ENCODE measurements at places on chromosomes 13 and 19.

DNA sequence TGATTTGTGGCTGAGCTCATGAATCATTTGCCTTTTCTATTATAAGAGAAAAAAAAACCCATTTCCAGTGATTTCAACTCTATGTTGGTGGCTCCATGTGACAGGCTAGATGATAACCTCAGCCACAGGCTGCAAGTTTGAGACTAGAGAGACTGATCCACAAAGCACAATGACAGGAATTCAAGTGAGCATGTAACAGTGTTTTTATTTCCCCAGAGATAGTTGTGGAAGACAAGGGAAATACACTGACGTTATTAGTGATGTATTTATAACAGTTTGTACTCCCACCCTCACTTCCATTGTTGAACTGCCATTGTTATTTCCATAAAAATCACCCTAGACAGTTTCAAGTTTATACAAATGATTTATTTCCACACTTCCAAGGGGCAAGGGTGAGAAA, 27.9 kb upstream of the EDNRB start:
- H3K36me3 ChIP-seq: no peaks in the 10 kb centered on the region
- no peak for DNase-seq
- H3K4me1 ChIP-seq: no peaks in the 10 kb centered on the region

DNA sequence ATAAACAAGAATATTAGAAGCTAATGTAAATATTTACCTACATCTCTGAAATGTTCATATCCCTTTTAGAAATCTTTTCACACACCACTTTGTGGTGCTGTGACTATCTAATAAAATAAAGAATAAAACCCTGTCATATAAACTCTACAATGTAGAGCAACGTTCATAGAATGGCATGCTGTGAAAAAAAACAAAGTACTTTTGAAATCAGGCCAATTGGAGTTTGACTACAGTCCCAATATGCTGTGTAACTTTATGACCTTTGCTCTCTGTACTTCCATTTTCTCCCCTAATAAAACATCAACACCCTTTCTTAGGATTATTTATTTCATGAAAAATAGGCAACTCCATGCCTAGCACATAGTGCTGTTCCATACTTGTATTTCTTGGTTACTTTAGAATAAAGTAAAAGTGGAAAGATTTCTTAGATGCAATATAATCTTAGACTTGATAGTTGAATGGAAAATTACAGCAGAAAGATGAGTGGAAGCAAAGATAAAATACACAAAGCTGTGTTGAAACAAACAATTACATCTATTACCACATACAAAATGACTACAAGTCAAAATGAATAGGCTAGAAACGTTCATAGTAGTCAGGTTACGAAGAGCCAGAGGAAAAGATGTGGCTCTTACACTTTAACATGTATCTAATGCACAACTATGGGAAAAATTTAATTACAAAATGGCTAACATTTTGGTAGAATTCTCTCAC, 613.2 kb upstream of the SLITRK5 start:
- no peaks in the 10 kb centered on the region for H3K36me3 ChIP-seq
- DNase-seq: no peak
- no peaks in the 10 kb centered on the region for H3K27me3 ChIP-seq
- H3K27ac ChIP-seq: no peak overlapping the region

DNA sequence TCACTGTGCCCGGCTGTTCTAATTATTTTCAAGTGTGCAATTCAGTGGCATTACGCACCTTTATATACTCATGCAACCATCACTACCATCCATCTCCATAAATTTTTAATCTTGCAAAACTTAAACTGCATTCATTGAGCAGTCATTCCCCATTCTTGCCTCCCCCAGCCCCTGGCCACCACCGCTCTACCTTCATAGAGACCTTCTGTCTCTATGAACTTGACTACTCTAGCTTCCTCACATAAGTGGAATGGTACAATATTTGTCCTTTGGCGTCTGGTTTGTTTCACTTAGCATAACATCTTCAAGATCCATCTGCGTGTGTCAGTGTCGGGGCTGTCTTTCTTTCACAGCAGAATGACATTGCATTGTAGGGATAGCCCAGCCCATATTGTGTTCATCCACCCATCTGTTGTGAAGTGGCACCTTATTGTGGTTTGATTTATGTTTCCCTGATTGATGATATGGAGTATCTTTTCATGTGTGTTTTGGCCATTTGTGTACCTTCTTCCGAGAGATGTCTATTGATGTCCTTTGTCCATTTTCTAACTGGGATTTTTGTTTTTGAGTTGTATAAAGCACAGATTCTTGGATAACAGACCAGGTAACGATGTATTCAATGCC, 64.8 kb upstream of the FLT1 start:
- no peak overlapping the region for H3K27ac ChIP-seq
- H3K4me1 ChIP-seq: no peaks in the 10 kb centered on the region
- no peaks in the 10 kb centered on the region for H3K27me3 ChIP-seq
- no peak overlapping the region for H3K4me3 ChIP-seq

DNA sequence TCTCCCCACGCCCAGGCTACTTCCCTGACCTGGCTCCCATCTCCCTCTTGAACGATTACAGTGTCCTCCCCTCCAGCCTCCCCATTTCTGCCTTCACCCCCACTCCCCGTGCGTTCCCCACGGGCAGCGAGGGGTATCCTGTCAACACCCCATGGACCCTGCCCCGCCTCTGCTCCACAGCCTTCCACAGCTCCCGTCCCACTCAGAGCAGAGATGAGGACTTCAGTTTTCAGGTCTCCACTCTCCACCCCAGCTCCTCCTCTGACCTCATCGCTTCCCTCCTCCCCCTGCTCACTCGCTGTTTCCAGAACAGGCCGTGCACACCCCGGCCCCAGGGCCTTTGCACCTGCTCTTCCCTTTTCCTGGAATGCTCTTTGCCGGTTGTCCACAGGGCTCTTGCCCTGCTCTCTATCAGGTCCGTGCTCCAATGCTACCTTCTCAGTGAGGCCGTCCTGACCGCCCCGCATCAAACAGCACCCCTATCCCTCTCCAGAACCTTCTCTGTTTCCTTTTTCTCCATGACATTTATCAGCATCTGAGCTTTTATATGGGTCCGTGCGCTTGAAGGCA, 15.0 kb downstream of the LRRC4B start:
- no peak overlapping the region for H3K4me3 ChIP-seq
- H3K27ac ChIP-seq: no peak overlapping the region
- DNase-seq: no peak
- H3K4me1 ChIP-seq: no peaks in the 10 kb centered on the region

DNA sequence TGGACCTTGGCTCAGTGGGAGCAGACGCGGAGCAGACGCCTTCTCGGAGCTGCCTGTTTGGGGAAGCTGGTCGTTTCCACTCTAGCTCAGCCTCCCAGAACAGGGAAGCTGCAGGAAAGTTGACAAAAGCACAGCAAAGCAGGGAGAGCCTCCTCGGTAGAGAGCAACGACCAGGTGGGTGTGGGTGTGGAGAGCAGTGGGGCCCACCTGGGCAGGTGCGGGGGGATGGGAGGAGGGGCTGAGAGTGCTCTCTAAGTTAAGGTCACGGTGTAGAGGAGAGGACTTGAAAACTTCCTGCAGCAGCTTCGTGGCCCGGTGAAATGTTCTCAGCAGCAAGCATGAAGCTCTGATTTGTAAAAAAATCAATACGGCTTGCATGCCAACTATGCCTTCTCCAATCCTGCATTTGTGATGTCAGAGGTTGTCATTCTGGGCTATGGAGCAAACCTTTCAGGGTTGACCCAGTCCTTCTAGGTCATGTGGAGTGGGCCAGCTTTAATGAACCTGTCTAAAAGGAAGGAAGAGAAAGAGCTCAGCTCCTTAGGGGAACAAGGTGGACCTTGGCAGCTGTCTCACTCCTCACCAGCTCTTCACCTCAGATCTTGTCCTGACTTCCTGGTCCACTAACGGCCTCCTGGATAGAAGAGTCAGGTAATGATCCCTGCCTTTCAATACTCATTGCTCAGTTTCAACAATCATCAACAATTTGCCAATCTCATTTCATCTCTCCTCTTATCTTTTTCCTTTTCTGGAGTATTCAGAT, 85.8 kb upstream of the UBL3 start:
- peak overlapping the region; percentile 61 for H3K4me3 ChIP-seq
- no peaks in the 10 kb centered on the region for H3K27me3 ChIP-seq
- peaks cover 43% of the 10 kb centered on the region for H3K4me1 ChIP-seq
- DNase-seq: no peak

DNA sequence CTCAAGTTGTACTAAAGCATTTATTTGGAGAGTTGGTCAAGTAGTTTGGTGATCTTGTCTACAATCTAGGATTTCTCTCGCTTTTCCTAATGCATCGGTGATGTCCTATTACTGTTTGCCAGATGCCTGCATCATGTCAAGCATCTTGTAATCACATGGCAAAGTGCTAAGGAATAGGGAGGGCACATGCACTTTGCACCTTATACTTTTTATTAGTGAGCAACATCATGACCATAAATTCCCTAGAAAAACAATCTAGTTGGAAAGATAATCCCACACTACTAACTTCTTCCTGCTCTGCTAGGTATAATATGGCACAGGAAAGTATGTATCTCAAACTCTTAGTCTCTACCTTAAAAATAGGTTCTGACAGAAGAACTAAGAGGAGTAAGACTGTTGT, 894.3 kb upstream of the SLITRK1 start:
- no peaks in the 10 kb centered on the region for H3K4me1 ChIP-seq
- H3K27ac ChIP-seq: no peak overlapping the region
- H3K36me3 ChIP-seq: no peaks in the 10 kb centered on the region
- no peak overlapping the region for H3K4me3 ChIP-seq

- no peaks in the 10 kb centered on the region for H3K27me3 ChIP-seq
- no peak overlapping the region for H3K27ac ChIP-seq
- no peaks in the 10 kb centered on the region for H3K36me3 ChIP-seq
Measured at GRCh38 chr13:96650301-96650886, 343.9 kb downstream of the OXGR1 start.

DNA sequence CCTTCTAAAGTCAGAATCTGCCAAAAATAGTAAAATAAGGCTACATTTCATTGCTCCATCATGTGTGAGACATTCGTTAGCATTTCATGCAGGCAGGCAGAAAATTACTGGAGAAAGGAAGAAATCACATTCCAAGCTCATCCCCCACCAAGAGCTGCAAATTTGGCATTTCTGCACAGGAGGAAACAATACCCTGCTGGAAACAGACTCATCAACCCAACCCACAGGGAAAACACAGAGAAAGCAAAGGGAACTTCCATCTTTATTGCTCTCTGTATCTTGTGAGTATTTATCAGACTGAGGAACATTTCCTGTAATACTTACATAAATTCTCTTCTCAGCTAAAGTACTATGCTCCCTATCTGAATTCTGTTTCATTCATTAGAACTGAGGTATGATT, 95.7 kb downstream of the KCTD12 start:
- no peak overlapping the region for H3K4me3 ChIP-seq
- H3K4me1 ChIP-seq: no peaks in the 10 kb centered on the region

- peak; percentile 14 for DNase-seq
- H3K4me1 ChIP-seq: peaks cover 6% of the 10 kb centered on the region
- H3K4me3 ChIP-seq: no peak overlapping the region
Measured at GRCh38 chr13:52160506-52160905, 1.1 kb upstream of the NEK3 start.

DNA sequence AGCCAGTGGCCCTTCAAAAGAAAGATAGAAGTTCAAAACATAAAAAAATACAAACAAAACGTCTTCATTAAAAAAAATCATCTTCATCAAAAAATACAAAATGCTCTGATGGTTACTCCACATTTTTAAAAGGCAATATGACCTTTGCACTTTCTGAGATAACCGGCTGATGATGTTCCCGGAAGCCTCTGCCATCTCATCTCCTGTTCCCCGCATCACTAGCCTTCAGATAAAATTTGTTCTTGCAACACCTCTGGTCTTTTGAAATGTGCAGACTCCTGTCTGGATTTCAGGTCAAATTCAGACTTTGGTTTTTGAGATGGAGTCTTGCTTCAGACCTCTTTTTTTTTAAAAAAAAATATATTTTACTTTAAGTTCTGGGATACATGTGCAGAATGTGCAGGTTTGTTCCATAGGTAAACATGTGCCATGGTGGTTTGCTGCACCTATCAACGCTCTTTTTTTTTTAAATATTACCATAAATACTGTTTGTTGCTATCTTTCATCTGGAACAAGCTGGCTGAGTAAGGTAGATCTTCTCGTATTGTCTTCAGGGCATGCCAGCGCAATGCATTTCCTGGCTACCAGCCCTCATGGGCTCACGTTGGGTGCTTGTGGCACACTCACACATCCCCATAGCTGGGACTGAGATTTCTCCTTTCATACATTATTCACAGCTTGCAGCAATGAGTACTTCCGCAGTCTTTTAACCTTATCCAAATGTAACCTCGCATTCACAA, 418.9 kb upstream of the ARGLU1 start:
- no peaks in the 10 kb centered on the region for H3K36me3 ChIP-seq
- DNase-seq: no peak
- no peak overlapping the region for H3K27ac ChIP-seq
- H3K4me1 ChIP-seq: no peaks in the 10 kb centered on the region

DNA sequence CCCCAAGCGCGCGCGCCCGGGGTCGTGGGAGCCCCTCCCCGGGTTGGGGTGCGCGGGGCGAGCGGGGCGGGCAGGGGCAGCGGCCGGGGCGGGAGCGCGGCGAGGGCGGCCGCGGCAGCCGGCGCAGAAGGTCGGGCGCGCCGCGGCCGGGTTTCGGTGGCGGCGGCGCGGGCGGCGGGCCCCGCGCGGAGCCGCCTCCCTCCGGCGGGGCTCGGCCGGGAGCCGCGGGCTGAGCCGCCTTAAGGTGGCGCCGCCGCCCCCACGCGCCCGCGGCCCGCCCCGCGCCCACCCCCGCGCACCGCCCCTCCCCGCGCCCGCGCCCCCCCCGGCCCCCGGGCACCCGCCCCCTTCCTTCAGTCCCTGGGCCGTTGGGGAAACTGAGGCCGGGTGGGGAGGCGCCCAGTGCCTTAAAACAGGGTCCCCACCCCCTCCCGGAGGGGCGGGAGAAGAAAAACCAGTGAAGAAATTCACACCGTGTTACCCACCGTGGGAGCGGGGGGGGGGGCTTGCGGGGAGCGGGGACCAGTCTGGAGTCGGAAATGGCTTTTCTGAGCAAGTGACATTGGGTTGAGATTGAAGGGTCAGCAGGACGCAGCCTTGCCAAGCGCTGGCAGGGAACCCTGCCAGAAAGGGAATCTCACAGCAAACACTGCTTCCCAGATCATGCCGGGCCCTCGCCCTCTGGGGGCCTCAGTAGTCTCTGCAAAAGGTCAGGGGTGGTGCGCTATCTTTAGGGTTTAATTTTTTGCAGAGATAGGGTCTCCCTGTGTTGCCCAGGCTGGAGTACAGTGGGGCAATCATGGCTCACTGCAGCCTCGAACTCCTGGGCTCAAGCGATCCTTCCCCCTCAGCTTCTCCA, at the start of gene TLE2:
TLE2 (minus strand) TSS at position 216 of the 859 bp plus-strand sequence. CDS start 376 bp downstream, outside the sequence.
- H3K27me3 ChIP-seq: no peaks in the 10 kb centered on the region
- peaks cover 26% of the 10 kb centered on the region for H3K4me1 ChIP-seq
- H3K27ac ChIP-seq: peak within 1 kb of the TSS; percentile 64

Measured in naive thymus-derived CD4-positive, alpha-beta T cell (primary cell).